ENCODE measurements at places on chromosomes 6 and 20.

- peak; percentile 12 for DNase-seq
Measured at GRCh38 chr6:75449630-75450206, 43.9 kb downstream of the FILIP1 start.

GRCh38 chr20:4775322-4776078, 53.8 kb downstream of the PRND start:
- no peak for DNase-seq

DNA sequence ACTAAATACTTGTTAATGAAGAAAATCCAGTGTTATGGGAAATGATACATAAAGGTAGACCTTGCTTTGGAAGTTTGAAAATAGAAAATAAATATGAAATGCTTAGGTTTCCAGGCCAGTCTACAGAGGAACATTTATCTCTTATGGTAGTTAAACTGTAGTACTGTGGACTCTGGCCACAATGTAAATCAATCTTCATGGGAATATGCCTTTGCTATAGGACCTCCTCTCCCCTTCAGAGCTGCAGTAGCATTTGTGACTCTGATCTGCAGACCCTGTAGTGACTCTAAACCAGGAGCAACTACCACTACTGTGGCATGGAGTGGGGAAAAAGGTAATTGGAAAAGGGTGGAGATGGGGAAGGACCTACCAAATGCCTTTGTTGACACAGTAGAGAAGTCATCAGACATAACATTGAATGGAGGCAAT, 4.5 kb downstream of the HSPA1A start:
- DNase-seq = no peak

DNA sequence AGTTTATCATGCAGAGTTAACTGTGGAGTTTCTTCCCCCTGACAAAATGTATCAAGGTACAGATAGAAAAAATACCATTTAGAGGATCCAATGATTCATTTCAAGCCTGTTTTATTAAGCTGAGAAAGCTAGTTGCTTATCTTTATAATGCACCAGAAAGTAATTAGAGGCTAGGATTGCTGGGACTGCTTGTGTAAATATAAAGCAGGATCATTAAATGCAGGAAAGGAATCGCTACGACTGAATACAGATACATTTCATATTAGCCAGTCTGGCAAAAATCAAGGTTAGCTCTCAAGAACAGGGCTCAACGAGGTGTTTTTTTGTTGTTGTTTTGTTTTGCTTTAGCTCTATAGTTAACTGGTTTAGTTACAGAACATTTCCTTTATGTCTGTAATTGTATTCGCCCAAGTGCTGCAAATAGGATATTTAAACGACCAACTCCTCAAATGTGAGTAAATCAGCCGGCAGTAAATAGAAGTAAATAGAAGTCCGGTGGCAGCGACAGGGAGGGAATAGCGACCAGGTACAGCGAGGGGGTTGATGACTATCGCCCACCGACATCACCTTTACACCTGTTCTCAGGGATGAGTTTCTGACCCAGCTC, 748 bp downstream of the UBE2J1 start:
- no peak for DNase-seq

- DNase-seq = no peak
Measured at GRCh38 chr6:150093397-150093796, 24.5 kb upstream of the ULBP3 start.

DNA sequence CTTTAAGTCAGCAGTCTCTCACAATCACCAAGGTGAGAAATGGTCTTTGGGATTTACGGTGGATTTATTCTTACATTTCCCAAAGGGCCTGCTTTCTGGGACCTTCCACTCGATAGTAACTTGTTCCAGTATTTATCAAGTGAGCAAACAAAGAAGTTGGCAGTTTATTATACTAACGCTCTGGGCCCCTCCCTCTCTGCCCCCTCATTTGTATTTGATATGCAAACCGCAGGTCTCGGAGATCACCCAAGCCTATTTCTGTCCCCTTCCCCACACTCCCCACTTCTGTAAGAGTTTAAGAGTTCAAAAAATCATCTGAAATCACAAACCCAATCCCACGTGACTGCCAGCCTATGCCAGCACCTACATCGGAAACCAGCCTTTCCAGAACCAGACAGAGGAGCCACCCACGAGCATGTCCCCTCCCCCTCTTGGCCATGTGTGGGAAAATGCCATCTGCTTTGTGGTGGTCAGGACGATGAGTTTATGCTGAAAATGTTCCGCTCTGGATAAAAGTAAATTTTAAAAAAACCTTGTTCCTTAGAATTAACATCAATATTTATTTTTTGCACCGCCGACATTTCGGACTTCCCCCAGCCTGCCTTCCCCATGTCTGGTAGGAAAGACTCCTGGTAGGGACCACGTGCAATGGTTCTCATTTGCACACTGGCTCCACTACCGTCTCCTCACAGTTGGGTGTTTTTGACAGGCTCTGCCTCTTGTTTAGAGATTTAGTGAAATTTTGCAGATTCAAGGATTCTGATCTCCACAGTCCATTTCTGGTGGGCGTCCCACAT, 281.0 kb downstream of the TFAP2C start:
- DNase-seq = no peak

- no peak for DNase-seq
Measured at GRCh38 chr6:87747646-87748045, 45.6 kb upstream of the AKIRIN2 start.

GRCh38 chr6:113258771-113259170, 598.4 kb upstream of the MARCKS start:
- DNase-seq = no peak

DNA sequence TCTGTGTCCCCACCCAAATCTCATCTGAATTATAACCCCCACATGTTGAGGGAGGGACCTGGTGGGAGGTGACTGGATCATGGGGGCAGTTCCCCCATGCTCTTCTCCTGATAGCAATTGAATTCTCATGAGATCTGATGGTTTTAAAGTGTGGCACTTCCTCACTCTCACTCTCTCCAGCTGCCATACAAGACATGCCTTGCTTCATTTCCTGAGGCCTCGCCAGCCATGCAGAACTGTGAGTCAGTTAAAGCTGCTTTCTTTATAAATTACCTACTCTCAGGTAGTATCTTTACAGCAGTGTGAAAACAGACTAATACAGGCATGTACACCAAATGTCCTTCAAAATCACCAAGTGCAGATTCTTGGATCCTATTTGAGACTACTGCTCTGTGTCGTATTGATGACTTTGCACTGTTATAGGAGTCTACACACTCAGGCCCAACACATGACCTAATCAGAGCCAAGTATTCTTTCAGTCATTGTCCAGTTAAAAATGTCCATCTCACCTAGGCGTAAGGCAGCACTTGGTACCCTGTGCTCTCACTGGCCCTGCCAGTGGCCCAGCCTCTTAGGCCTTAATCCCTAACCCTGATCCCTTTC, 52.8 kb upstream of the UST start:
- no peak for DNase-seq

DNA sequence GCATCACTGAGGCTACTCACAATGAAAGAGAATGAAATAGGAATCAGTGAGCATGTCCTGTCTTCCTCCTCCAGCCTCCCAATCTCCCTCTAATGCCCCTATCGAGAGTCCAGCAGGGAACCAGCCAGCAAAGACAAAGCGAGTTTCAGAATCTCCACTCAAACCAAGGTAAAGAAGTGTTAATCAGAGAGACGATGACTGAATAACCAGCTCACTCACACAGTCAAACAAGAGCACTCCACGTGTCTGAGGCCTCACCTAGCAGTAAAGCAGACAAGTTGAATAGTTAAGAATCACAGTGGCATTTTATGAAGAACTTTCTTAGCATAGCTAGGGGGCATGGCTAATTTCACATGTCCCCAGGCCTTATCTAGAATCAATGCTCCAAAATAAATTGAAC, 3.3 kb upstream of the TREM1 start:
- no peak for DNase-seq

- no peak for DNase-seq
Measured at GRCh38 chr6:69284176-69284730, 512.6 kb downstream of the LMBRD1 start.

DNA sequence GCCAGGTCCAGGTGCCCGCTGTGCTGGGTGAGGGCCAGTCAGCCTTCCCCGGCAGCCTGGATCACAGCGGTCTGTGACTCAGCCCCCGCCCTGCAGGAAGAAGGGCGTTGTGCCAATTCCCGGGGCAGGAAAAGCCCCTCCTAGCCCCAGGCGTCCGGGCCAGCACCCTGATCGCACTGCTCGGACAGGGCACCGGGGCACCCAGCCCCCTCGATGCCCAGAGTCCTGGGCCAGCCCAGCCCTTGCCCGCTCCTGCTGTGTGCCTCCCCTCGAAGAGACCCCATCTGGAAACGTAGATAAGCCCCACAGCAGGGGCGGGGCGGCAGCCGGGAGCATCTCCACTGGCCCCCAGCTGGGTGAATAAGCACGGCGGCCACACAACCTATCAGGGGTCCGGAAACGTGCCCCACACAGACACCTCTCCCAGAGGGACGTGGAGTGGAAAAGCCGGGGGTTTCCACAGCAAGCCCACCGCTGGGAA, 9.9 kb downstream of the LAMA5 start:
- peak; percentile 86 for DNase-seq

DNA sequence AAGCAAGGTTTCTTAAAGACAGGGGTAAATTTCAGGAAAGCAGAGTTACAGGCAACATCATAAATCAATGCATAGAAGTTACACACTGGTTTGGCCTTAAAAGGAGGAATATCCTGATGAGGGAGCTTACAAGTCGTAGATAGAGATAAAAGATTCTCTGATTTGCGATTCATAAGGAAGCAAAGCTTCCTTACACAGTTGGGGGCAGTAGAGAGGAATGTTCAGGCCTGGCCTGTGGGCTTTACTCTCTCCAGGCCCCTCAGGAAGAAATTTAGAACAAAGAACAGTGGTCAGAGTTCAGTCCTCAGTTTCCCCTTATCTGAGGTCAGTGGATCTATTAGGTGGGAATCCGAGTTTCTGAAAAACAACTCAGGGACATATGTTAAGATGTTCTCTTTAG, 19.3 kb downstream of the HLA-C start:
- no peak for DNase-seq

DNA sequence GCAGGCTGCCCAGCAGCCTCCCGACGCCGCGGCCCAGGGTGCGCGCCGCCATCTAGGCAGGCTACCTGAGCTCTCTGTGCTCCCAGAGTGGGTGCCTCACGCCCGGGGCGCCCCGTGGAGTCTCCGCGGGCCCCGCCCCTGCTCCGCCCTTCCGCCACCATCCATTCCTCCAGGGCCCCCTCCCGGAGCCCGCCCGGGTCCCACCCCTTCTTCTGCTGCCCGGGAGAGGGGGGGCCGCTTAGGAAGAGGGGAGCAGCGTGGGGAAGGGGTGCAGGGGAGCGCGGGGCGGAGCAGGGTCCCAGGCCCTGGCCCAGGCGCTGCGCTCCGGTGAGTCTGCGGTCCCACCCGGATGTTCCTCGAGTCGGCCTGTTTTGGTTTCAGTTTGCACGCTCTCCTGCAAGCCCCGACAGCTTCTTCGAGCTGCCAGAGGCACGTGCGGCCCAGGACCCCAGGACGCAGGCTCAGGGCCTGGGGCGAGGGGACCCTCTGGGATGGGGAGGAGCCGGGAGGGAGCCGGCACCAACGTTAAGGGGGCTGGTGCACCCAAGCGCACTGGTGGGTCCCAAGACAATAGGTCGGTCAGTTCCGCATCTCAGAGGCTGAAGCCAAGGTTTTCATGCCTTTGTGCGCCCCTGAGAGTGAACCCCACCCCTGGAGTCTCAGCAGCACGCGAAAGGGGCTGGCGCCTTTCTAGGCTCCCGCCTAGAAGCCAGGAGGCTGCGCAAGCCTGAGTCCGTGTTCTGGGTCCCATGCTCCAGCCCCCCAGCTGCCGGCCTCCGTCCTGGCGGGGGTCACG, at the start of gene ACSS1:
Gene ACSS1 (minus strand): TSS at position 89 of the 796 bp plus-strand sequence. CDS start 37 bp downstream, at position 52.
- no peak for DNase-seq

GRCh38 chr6:142824426-142824825, 120.5 kb downstream of the HIVEP2 start:
- DNase-seq = no peak

DNA sequence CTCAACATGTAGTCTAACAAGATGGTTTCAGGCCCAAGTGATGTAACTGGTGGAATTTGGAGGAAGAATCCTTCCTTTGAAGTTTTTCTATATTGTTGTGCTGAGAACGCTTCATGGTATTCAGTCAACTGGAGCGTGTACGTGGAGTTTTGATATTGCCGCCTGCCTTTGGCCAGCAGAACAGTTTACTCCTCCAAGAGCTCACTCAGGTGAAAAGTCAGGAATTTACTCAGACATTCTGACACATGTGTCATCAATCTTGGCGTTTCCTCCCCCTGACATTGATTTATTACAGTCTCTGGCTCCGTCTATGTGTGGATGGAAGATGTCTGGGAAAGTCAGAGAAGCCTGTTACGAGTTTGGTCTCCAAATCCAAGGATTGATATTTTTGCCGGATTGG, 19.0 kb upstream of the TGM2 start:
- DNase-seq = no peak

- DNase-seq = no peak
Measured at GRCh38 chr6:108616544-108616943, 55.8 kb downstream of the FOXO3 start.

DNA sequence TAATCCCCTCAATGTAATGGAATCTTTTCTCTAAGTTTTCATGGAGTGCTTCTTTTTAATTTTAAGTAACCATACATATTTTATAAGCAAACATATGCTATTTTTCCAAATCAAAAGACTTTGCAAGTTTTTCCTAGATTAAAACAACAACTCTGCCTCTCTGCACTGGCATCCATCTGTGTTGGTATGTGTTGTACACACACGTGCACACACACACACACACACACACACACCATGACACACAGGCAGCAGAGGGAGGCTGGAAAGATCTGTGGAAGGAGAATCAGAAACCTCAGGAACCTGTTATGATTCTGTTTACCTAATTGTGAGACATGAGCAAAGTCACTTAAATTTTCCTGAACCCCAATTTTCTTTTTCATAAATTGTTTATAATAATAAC, 295.0 kb upstream of the PRDM1 start:
- no peak for DNase-seq

DNA sequence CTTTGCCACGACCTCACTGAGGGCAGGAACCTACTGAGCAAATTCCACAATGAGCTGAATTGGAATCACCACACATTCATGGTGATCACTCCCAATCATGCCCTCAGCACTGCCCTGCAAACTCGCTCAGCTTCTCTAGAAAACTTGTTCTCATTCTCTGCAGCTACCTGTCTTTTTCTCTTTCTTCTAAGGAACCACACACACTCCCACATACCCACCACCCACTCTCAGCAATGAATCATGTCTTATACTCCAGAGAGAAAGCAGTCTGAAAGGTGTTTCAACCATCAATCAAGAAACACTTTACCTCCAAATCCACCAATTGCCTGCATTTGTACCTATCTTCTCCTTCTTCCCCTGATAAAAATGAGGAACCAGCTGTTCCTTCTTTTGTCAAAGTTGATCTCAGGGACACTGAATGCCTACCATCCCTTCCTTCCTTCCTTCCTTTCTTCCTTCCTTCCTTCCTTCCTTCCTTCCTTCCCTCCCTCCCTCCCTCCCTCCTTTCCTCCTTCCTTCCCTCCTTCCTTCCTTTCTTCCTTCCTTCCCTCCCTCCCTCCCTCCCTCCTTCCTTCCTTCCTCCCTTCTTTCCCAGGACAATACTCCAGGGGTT, 84.6 kb upstream of the SGK1 start:
- DNase-seq = no peak

DNA sequence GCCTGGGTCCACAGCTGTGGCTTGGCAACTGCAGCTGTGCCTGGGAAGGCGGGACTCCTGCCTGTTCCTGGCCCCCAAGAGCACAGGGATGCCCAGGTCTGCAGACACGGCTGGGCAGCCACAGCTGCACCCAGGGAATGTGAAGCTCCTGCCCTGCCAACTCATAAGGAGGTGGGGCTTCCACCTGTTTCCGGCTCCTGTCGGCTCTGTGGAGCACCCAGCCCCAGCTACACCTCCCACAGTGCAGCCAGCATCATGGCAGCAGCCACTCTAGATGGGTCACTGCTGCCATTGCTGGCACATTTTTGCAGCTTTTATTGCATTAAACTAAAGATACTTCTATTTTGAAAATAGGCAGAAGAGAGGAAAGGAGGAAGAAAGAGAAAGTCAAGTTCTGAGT, 207.9 kb downstream of the SAMD5 start:
- no peak for DNase-seq

All from H54 (cell line).